ENCODE measurements at places on chromosomes 3 and 15.

DNA sequence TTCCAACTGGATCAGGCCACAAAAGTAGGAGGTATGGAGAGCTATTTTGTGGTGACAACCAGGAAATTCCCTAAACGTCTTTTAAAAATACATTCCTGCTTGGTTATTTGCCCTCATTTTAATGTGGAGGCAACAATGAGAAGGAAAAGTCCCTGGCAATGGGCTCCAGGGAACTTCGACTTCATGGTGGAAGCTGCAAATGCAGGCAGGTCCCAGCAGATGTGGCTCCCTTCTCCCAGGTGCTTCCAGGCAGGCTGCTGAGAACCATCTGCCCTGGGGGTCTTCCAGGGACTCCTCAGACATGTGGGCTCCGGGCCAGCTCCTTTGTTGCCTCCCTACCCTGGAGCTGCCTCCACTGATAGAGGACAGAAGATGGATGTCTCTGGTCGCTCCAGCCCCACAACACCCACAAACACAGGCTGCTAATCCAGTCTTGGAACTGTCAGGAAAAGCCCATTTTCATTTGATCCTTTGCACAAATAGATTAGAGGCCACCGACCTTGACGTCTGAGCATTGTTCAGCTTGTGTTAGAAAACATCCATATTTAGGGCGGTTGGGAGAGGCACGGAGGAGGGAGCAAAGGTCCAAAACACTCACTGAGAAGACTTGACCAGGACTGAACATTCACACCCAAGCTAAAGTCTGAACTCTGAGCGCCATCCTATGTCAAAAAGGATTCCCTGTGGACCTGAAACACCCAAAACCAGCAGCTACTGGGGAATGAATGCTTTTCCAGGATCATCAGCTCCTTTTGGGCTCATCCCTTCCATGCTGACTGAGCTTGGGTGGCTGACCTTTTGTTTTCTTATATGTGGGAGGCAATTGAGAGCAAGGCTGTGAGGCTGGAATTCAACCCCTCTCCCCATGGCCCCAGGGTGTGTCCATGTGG lies 30.2 kb upstream of the SLCO2A1 start:
- peak; percentile 50 for DNase-seq
- no peak overlapping the region for H3K4me3 ChIP-seq
- H3K4me1 ChIP-seq = peaks cover 15% of the 10 kb centered on the region
- H3K36me3 ChIP-seq = no peaks in the 10 kb centered on the region
- no peak overlapping the region for H3K27ac ChIP-seq
- no peaks in the 10 kb centered on the region for H3K27me3 ChIP-seq

DNA sequence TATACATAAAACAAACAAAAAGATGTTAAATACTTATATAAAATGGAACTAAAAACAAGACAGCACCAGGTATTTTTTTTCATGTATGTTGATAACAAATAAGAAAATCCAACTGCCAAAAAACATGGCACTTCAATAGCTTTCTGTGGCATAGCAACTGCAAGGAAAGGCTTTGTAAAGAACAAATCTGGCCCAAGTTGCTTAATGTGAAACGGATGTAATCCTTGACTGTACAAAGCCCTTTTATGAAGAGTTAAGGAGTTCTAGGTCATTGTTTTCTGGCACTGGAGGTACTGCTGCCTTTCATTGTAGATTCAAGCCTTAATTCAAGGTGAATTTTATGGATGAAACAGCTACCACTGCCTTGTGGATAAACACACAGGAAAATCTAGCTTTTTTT lies 68.8 kb upstream of the SLC12A8 start:
- no peaks in the 10 kb centered on the region for H3K27me3 ChIP-seq
- no peak overlapping the region for H3K4me3 ChIP-seq
- peak; percentile 18 for DNase-seq
- H3K36me3 ChIP-seq = no peaks in the 10 kb centered on the region
- peaks cover 8% of the 10 kb centered on the region for H3K4me1 ChIP-seq

DNA sequence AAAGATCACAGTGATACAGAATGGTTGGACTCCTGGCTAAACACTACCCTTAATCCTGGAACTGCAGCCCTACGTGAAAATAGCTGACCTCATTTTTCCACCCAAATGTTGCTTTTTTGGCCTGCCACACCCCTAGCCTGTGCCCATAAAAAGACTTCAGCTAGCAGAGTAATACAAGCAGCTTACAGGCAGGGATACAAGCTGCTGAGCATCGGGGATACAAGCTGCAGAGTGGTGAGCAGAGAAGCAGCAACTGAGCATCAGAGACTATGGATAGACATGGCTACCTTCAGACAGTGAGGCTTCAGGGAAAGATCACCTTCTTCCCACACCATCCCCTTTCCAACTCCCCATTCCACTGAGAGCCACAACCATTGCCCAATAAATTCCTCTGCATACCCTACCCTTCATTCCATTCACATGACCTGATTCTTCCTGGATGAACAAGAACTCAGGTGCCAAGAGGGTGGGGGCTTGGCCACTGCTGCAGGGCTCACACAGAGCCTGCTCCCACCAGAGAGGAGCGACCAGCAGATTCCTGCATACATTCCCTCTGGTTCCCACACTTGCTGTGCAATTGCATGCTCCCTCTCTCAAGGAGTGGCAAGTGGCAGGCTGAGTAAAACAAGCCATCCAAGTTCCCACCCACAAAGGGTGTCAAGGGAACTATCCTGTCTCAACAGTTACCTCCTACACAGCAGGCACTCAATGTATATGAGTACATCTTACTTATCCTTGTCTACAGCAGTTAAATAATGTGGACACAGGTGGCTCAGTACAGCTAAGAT lies 217.5 kb downstream of the ALCAM start:
- no peak overlapping the region for H3K4me3 ChIP-seq
- H3K4me1 ChIP-seq = no peaks in the 10 kb centered on the region
- no peaks in the 10 kb centered on the region for H3K27me3 ChIP-seq

- peak; percentile 89 for DNase-seq
- no peaks in the 10 kb centered on the region for H3K27me3 ChIP-seq
- no peak overlapping the region for H3K4me3 ChIP-seq
These were observed 51.0 kb downstream of the ZDHHC19 start for GRCh38 chr3:196159952-196160804.

GRCh38 chr3:153372326-153372725 lies 210.3 kb downstream of the RAP2B start:
- H3K27ac ChIP-seq = no peak overlapping the region
- H3K36me3 ChIP-seq = no peaks in the 10 kb centered on the region
- no peaks in the 10 kb centered on the region for H3K4me1 ChIP-seq
- H3K4me3 ChIP-seq = no peak overlapping the region
- peak; percentile 8 for DNase-seq

GRCh38 chr15:34126522-34126921 lies 24.6 kb downstream of the PGBD4 start:
- H3K4me1 ChIP-seq = peaks cover 9% of the 10 kb centered on the region
- no peak overlapping the region for H3K27ac ChIP-seq
- no peak for DNase-seq
- no peaks in the 10 kb centered on the region for H3K27me3 ChIP-seq
- H3K4me3 ChIP-seq = no peak overlapping the region

DNA sequence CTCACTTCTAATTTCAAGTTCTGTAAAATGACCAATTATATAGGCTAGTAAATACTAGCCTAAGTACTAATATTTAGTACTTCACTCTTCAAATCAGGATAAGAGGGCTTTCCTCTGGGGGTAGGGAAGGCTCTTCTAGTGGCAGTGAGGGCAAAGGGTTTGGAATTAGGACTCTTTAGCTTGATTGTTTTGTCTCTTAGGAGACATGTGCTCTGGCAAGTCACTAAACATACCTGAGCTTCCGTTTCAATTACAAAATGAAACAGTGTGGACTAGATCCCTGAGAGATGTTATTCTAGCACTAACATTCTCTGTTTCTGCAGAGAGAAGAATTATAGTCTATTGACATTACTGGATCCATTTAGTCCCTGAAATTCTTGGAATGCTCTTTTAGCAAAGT lies 71.5 kb downstream of the PCOLCE2 start:
- H3K27ac ChIP-seq = no peak overlapping the region
- no peak overlapping the region for H3K4me3 ChIP-seq
- no peak for DNase-seq

DNA sequence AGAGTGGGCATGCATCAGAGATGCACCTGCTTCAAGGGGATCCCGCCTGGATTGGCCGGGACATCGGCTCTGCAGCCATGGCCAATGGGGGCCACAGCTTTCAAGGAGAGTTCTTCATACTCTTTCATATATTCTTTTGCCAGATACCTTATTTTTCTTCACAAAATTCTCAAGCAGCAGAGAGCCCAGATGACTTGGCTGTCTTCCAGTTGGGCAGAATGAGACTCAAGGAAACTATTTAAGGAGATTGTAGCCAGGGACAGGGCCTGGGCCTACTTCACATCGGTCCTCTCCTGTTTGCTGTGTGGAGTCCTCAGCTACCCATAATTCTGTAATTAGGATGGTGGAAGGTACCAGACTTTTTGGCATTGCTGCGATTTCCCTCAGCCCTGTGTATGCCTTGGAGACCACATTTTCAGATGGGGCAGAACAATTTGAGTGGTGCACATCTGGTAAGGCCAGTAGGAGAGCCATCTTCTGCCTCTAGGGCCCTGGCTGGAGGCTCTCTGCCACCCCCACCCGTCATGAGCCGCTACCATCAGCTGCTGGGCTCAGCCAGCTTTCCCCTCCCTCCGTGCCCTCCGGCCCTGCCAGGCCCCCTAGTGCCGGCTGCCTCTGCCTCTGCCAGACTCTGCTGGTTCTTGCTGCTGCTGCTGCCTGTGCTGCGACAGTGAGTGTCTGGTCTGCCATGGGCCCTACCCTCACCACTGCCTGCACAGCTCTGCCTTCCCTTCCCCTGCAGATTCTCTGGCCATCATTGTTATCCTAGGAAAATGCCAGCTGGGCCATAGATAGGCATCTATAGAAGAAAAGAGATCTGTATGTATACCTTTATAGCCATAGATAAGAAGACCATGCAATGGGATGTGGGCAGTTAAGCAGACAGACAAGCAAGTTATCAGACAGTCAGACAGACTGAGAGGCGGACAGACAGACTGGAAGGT lies 6.7 kb downstream of the PLIN1 start:
- H3K27ac ChIP-seq = no peak overlapping the region
- no peak overlapping the region for H3K4me3 ChIP-seq
- no peaks in the 10 kb centered on the region for H3K4me1 ChIP-seq
- peak; percentile 25 for DNase-seq
- no peaks in the 10 kb centered on the region for H3K36me3 ChIP-seq
- peaks cover under 1% of the 10 kb centered on the region for H3K27me3 ChIP-seq
